NCI-H2171 (cell line): ENCODE measurements at places on chromosomes 13 and 19.

DNA sequence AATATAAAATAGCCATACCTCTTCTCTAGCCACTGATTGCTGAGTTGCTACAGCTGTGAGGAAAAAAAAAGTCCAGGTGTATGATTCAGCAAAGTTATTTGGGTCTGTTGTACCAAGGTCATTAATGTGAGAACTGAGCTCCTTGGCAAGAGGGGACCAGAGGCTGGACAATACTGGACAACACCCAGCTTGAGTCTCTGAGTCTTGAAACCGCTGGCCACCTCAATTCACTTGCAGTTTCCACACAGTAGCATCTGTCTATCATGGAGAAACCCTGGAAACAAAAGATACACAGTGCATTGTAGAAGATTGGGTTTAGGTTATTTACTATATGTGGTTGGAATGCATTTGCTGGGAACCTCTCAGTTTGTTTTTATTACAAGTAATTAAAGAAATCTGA, 60.4 kb downstream of the WDFY2 start:
- no peak for DNase-seq

DNA sequence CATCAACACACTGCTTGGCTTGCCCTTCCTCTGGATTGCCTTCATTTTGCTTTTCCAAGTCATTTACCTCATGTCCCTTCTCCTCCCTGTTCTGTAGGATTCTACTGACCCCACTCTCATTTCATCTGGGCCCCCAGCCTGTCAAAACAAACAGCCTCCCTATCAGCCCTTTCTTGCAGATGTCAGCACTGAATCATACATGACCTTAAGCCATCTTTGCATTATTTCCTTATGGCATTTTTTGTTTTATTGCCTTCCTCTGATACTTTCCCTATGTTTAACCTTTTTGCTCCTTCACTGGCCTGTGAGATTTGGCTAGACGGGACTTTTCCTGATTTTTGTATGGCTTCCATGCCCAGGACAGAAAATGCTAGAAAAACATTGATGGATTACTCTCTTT, 8.7 kb downstream of the LRCH1 start:
- DNase-seq, result no peak

DNA sequence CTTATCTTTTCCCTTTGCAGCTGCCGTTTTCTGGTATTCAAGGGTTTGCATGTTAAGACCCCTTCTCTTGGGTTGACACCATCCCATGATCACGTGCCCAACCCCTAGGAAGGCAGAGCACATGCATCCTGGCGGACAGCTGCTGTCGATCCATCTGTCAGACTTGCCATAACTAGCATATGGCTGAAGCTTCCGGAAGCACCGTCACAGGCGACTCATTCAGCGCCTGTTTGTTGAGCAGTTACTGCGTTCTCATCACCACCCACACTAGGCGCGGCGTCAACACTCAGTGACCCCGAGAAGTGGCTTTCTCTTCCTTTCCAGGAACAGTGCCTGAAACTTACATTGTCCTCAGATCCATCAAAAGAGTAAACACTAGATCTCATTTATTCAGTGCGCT, 93.6 kb downstream of the SOX1 start:
- DNase-seq, result no peak

DNA sequence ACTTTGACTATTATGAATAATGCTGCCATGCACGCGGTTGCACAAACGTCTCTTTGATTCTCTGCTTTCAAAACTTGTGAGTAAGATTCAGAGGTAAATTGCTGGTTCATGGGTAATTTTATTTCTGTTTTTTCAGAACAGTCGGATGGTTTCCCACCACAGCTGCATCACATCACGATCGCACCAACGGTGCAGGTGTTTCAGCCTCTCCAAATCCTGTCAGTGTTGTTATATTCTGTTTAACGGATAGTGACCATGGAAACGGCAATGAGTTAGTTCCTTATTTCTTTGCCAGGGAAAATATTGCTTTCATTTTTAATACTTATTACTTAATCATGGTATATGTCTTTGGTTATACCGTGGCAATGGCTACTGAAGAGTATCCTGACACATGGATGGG, 19.1 kb upstream of the ZNF835 start:
- no peak for DNase-seq

DNA sequence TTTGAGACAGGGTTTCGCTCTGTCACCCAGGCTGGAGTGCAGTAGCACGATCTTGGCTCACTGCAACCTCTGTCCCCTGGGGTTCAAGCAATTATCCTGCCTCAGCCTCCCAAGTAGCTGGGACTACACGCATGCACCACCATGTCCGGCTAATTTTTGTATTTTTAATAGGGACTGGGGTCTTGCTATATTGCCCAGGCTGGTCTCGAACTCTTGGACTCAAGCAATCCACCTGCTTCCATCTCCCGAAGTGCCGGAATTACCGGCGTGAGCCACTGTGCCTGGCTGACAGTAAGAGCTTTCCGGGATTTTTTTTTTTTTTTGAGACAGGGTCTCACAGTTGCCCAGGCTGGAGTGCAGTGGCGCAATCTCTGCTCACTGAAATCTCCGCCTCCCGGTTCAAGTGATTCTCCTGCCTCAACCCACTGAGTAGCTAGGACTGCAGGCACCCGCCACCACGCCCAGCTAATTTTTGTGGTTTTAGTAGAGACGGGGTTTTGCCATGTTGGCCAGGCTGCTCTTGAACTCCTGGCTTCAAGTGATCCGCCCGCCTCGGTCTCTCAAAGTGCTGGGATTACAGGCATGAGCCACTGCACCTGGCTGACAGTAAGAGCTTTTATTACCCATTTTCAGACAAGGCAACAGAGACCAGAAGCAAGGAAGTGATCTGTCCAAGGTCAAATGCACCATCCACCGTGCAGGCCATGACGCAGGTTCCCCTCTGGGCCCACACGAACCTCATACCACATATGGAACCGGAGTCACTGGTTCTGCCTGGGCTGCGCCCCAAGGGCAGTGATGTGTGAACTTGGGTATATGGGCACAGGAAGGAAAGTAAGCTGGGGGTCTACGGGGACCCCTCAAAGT, 21.0 kb downstream of the RFX1 start:
- no peak for DNase-seq
